Naive B cell (primary cell): ENCODE measurements at places on chromosomes 7 and 10. TPM values are rescaled to one million over a fixed set of nuclear protein-coding genes. Genes with fewer than 3 reads are reported as not detected.

Gene WDFY4
- 79.0 TPM for polyA plus RNA-seq

Gene RGS10
- polyA plus RNA-seq, result 15.0 TPM

Gene TFEC
- not detected for polyA plus RNA-seq

Gene ZNF716
- polyA plus RNA-seq, result not detected

Gene TUBB8
- 1.8 TPM for polyA plus RNA-seq

Gene TRPV5
- not detected for polyA plus RNA-seq

Gene SPDYE8
- not detected for polyA plus RNA-seq

Gene PLEKHS1
- not detected for polyA plus RNA-seq

Gene CALML3
- polyA plus RNA-seq, result not detected

Gene IQUB
- not detected for polyA plus RNA-seq

Gene CPEB3
- 2.4 TPM for polyA plus RNA-seq

Gene HOXA6
- not detected for polyA plus RNA-seq

Gene HACD1
- 0.44 TPM for polyA plus RNA-seq

Gene ZNF804B
- not detected for polyA plus RNA-seq

Gene RADIL
- not detected for polyA plus RNA-seq

Gene OR2A5
- not detected for polyA plus RNA-seq

Gene EPO
- polyA plus RNA-seq, result not detected

Gene LRIT1
- not detected for polyA plus RNA-seq

Gene MRPS24
- 114 TPM for polyA plus RNA-seq

Gene ECHS1
- 115 TPM for polyA plus RNA-seq

Gene PCGF5
- polyA plus RNA-seq, result 137 TPM

Gene KEL
- polyA plus RNA-seq, result not detected

Gene SEPTIN7
- 886 TPM for polyA plus RNA-seq

Gene PNLIP
- polyA plus RNA-seq, result not detected

Gene EGFR
- not detected for polyA plus RNA-seq

Gene TMEM140
- 14.1 TPM for polyA plus RNA-seq
